NCI-H1048 (cell line): ENCODE measurements at places on chromosomes 7 and 10.

- DNase-seq: no peak
These were observed 551.8 kb downstream of the SORCS3 start for GRCh38 chr10:105192861-105193260.

DNA sequence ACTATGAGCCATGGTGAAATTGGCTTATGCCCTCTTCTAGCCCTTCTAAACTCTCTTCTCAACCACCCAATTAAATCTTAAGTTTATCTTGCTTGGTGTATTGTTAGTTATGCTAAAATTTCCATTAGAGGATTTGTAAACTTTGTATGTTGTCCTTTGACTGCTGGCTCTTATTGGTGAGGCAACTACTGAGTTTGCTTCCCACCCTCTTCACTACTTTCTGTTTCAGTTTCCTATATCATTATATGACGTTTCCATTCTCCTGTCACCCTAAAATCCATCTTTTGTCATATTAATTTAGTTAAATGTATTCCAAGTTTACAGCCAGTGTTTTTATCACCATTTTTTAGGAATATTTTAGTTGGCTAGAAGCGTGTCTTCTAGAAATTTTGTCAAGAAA, 80.9 kb upstream of the VWC2 start:
- no peak for DNase-seq

DNA sequence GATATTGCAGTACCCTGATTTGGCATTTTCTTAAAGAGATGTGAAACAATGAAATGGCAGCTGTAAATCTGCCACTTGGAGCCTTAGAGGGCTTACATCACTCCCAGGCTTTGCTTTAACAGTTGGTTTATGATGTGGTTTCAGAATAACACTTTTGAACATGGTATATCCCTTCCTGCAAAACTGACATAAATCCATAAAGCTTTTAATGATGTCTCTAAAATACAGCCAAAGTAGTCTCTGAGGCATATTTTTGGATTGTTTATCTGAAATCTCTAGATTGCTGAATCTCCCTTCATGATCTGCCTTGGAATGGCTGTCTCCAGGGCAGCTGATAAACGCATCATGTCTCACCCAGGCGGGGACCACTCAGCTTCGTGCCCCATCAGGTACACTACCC, 377.8 kb upstream of the C7orf33 start:
- DNase-seq: no peak

DNA sequence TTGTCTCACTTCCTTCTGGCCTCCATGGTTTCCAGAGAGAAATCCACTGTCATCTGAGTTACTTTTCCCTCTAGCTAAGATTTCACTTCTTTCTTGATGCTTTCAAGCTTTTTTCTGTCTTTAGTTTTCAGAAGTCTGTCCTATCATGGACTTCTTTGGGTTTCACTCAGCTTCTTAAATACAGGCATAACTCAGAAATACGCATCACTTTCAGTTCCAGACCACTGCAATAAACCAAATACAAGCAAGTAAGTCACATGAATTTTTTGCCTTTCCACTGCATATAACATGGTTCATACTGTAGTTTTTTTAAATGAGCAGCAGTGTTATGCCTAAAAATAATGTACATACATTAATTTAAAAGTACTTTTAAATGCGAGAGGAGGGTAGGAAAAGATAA, 48.7 kb downstream of the STK17A start:
- DNase-seq: no peak
